ENCODE measurements at places on chromosomes 4 and X. TPM values are rescaled to one million over a fixed set of nuclear protein-coding genes. Genes with fewer than 3 reads are reported as not detected.

DNA sequence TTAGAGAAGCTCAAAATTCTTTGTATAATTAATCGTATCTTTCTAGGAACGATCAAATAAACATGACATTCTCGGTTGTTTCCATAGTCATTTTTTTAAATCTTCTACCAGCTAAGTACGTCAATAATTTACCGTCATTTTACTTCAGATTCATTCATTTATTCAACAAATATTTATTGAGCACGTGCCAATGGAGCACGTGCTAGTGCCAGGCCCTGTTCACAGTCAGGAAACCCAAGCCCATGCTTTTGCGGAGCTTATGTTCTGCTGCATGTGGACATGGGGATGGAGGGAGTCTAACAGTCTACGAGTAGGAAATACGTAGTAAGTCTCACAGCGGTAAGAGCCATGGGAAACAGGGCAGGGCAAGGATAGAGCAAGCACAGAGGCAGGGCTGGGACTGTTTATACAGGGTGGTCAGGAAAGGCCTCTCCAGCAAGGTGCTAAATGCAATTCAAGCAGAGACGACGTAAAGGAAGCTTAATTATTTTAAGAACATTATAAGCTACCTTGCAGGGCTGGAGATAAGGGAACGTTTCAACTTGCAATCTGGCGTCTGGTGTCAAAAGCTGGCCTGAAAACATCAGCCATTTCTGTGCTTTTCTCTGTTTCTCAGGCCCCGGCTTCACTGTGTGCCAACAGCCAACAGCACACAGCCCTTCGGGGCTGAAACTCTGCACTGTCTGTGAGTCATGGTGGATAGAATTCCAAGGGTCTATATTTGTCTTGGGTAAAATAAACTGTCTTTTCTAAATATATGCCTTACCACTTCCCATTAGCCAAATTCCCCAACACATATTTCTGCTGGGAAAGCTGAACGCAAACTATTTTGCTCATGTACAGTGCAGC, 517.1 kb upstream of the ZFP42 start:
- no peak for DNase-seq

ADAM29 gene
- total RNA-seq, result not detected

- DNase-seq, result no peak
These were observed 40.4 kb upstream of the PAPSS1 start for GRCh38 chr4:107760281-107760947.

DNA sequence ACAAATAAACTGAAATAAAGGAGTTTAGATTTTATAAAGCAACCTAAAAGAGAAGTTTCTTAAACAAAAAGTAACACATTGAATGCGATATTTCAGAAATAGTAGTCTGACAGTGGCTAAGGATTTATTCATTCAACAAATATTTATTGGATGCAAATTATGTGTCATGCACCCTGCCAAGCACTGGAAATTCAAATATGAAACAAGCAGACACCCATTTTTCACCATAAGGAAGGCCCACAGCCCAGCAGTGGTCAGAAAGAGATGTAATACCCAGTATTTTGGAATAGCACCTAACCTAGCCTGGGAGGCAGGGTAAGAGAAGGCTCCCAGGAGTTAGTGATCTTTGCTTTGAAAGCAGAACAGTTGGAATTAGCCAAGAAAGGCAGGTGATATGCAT, 855.1 kb upstream of the TENM3 start:
- DNase-seq, result no peak

- DNase-seq, result no peak
These were observed 99.3 kb downstream of the ANXA5 start for GRCh38 chr4:121597346-121597934.

GJB1 gene
- total RNA-seq, result not detected

DNA sequence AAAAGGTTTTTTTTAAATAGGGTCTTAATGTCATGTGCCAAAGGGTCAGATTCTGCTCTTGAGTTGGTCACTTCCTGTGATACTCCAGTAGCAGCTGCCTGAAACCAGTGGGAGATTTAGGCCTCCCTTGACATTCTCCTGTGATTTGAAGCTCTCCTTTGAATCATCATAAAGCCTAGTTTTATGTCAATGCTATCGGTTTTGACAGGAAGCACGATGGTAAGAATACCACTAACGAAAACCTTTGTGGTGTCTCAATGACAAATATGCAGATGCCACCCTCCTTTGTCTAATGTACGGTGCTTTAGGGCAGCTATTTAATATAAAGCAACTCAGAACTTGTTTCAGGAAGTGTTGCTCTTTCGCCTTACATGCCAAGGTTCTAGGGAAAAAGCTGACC, 44.2 kb downstream of the CCNI start:
- DNase-seq, result no peak
